ENCODE measurements at places on chromosomes 11 and 22.

GRCh38 chr11:27013781-27014361 lies 20.0 kb downstream of the FIBIN start:
- DNase-seq, result no peak

DNA sequence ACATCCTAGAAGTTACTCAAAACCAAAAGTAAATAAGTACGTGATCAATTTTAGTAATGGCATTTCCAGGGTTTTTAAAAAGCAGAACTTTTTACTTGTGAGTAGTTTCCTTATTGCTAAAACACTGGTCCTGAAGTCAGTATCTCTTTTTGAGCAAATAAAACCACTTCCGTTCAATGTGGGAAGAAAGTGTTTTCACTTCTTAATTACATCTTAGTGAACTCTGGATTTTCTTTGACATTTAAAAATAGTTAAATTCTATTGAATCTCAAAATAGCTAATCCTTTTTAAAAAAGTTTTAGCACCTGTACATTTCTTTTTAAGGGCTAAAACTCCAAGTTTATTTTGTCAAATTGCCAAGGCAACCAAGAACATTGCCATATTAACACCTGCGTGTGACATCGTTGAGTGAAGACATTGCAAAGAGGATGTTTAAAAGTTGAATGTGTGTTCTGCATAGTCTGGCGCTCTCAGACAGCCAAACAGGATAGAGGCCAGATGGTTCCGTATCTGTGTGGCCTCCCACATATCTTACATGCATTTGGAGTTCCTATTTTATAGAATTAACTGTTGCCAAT lies 17.2 kb upstream of the OR5B21 start:
- DNase-seq, result no peak

GRCh38 chr11:9878936-9879335 lies 215.1 kb downstream of the SWAP70 start:
- DNase-seq, result no peak

GRCh38 chr22:50269970-50270665 lies at the start of gene MAPK11:
Gene MAPK11 (minus strand): TSS chr22:50270380. CDS start chr22:50270292, 88 bp downstream.
- DNase-seq, result no peak

DNA sequence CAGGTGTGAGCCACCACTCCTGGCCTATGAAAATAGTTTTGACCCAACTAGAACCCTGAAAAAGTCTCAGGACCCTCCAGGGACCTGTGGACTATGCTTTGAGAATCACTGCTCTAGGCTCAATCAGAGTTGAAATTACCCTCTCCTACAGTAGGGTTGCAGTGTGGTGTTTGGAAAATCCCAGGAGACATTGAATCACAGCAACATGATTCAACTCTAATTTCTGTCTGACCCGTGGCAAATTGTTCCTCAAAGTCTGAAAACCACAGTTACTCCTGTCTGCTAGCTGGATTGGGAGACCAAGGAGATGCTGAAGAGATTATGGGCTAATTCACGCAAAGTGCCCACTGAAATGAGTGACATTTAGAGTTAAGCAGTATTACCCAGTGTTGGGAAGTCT lies 5.4 kb upstream of the MTMR3 start:
- DNase-seq, result no peak

- no peak for DNase-seq
These were observed 19.2 kb downstream of the DHCR7 start for GRCh38 chr11:71428861-71429435.

- DNase-seq, result no peak
These were observed 826 bp upstream of the PTPRJ start for GRCh38 chr11:47979378-47980087.

DNA sequence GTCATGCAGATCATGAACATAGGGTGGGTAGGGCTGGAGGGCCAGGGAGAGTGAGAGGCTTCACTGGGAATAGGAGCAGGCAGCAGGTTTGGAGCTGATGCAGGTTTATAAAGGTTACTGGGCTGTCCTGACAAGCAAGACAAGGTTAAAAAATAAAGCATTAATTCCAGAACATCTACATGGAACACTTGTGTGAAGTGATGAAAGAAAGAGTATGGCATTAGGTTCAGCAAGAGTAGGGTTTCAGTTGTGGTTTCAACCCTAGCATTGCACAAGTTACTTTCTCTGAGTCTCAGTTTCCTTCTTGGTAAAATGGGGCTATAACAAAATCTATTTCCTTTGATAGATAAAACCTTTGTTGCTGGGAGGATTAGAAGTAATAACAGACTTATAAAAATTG lies 114.6 kb upstream of the SESN3 start:
- DNase-seq, result no peak

DNA sequence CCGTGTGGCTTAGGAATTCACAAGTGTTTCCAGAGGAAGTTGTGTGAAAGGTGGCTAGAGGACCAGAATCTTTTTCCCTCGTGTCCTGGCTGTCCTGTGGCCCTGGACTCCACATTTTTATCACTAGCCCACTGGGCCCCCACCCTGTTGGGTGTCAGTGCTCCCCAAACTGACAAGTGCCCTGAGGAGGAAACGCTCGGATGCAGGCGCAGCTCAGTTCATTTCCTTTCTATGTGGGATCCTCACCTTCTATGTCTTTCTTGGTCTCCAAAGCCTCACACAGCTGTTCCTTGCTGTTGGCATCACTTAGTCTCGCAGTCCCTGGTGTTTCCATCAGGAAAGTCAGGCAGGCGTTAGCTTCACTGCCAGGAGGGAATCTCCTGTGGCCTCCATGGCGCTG lies 68.0 kb upstream of the KCNQ1OT1 start:
- no peak for DNase-seq
